ENCODE measurements at places on chromosomes 5 and 9.

DNA sequence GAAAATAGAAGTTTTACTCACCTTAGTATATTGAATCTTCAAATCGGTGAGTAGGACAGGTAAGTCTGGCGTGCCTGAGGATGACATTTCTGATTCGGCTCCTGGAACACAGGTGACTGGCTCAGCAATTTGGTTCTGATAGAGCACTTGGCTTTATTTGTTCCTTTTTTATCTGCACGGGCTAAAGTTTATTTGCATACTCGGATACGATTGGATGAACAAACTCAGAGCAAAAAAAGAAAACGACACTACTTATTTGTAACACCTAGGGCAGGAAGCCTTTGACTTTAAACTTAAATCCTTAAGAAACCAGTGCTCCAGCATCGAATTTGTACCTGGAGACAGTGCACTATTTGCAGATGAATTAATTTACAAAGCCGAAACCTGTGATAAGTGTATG lies at the start of gene ALDH1A1:
Gene ALDH1A1 (minus strand): TSS at position 140 of the 400 bp plus-strand sequence. CDS start 53 bp downstream, at position 87.
- no peak for DNase-seq

DNA sequence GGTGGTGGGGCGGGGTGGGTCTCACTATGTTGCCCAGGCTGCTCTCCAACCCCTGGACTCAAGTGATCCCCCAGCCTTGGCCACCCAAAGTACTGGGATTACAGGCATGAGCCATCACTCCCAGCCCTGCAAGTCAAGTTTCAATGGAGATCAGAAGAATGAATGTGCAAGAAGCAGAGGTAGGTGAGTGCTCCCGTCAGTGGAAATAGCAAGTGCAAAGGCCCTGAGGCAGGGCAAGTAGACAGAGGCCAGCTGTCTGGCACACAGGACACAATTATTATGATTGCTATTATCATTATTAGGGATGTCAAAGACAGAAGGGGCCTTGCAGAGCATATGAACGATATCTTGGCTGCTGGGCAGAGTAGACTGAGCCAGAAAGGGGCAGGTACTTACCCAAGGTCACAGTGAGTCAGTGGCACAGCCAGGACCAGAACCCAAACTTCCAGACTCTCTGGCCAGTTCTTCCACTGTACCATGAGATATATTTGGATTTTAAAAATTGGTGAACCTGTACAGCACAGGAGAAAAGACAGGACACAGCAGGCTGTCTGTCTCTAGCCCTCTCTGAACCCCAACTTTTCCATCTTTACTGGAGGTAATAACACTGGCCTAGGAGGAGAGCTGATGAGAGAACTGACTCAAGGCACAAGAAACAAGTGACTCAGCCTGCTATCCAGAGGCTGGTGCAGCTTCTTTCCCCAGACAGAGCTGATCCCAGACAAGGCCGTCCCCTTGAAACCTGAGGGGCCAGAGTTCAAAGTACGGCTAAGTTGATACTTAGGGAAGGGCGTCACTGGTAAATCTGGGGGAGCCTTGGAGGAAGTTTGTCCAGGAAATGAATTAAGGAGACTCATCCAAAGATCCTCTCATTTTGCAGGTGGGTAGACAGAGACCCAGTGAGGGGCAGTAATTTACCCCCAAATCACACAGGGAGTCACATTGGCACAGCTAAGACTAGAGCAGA lies 1.4 kb downstream of the HDHD3 start:
- DNase-seq: no peak

DNA sequence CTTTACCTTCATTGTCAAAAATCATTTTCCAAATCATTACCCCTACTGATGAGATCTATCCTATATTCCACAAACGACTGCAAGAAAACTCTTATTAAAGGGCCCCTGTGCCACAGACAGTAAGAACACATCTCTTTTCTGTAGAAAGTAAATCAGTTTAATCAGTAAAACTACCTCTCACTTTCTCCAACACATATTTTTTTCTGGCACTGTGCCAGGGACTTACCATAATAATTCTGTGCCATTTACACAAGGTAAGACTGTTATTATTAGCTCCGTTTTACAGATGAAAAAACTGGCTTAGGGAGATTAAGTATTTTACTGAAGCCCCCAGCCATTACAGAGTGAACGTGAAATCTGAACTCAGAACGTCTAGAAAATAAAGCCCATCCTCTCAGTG lies 587.0 kb upstream of the COX7C start:
- DNase-seq: peak; percentile 2

DNA sequence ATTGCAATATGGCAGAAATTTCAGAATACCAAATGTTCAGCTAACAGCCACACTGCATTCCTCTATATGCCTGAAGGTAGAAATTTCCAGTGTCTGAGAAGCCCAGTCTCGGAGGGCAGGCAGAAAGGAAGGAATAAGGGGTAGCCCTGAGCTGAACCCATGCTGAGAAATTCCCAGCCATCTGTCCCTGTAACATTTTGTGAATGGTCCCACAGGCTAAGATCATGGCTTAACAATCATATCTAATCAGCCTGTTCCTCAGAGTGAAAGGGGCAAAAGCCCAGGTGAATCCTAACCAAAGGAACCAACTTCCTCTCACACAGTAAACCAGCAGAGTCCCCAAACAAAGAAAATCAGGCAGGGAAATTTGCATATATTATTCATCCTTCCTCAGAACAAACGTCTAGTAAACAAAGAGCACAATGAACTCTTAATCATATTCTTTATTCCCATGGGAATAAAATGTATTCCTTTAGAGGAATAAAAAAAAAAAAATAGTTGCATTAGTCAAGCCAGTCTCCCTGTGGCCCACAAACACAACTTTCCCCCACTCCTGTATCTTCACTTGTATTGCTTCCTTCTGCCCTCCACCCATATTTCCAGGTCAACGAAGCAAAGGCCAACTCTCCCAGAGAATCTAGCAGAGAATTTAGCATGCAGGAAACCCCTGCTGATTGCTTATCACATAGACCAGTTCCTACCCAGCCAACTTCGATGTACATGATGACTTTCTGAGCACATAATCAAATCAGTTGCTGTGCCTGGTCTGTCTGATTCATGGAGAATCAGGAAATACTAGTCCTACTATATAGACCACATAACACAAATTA lies 257.6 kb downstream of the FAM114A2 start:
- no peak for DNase-seq

- DNase-seq: peak; percentile 36
Measured at GRCh38 chr5:66860199-66860975, 264.2 kb downstream of the MAST4 start.

GRCh38 chr9:41229408-41230401 lies 40.6 kb upstream of the ZNG1F start:
- DNase-seq: peak; percentile 5

DNA sequence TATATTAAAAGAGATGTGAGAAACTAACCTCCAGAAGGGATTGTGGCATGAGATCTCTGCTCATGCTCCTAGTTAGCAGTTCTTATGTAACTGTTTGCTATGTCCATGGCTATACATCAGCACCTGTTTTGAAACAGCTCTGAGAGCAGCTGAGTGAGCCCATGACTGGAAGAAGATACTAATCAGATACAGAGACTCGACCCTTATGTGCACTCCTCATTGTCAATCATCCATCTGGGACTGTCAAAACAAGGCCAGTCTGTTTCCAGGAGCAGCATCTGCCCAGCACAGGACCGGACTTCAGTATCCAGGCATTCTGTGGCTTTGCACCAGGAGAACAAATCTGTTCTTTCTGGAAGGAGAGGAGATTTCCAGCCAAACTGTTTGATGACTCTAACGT lies 77.7 kb downstream of the EFNA5 start:
- DNase-seq: peak; percentile 83

- DNase-seq: peak; percentile 74
Measured at GRCh38 chr9:131418143-131419025, 24.5 kb downstream of the PRRC2B start.

DNA sequence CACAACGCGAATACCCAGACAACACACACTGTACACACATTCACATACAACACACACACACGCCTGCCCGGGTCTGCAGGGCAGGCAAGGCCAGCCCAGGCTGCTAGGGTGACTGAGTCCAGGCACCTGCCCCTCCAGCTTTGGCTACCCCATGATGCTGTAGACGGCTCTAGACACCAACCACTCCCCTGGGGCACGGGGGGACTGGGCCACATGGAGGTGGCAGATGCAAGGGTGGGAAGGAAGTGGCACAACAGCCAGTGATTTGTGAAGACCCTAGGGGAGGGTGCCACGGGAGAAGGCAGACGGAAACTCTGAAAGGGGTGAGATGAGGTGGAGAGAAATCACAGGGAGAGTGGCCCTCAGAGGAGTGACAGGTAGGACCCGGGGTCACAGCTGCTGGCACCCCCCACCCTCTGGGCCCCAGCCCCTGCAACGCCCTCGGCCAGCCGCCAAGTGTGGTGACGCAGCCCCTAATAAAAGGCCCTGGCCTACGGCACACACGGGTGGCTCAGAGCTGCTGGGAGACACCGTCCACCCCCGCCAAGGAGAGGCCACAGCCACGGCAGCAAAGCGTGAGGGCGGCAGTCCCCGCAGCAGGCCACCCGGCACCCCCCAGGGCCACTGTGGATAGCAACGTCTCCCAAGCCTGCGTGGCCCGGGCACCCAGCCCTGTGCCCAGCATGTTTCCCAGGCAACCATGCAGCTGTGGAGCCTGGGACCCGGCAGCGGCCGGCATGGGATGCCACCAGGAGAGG lies 6.6 kb upstream of the CCDC187 start:
- peak; percentile 32 for DNase-seq

DNA sequence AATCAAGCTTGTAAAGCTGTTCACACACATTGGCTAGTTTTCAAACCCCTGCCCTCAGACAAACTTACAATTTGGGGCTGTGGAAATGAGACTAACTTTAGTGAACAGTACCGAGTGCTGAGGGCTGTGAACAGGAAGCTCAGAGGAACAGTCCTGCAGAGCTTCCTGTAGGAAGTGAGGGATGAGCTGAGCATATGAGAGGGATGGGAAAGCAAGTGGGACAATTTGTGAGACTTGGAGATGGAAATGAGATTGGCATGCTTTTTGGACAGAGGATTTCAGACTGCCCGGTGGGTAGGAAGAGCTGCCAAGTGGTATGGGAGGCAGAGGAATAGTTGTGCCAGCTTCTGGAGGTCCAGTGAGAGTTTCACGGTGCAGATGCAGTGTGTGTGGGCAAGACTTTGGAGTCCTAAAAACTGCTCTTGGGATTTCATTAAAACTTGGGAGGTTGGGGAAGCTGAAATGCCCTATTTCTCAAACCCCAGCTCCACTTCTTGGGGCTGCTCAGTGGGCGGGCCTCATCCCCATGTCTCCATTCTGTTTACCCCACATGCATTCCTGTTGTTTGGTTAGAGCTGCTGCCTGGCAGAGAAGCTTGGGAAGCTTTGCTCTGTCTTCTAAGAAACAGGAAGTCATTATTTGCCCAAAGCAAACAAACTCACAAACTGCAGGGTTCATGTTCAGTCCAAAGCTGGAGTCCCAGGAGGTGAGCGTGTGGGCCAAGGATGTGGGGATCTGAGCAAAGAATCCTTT lies 267.5 kb downstream of the ZSWIM6 start:
- DNase-seq: peak; percentile 47

- no peak for DNase-seq
Measured at GRCh38 chr5:58266402-58266801, 193.5 kb downstream of the PLK2 start.

DNA sequence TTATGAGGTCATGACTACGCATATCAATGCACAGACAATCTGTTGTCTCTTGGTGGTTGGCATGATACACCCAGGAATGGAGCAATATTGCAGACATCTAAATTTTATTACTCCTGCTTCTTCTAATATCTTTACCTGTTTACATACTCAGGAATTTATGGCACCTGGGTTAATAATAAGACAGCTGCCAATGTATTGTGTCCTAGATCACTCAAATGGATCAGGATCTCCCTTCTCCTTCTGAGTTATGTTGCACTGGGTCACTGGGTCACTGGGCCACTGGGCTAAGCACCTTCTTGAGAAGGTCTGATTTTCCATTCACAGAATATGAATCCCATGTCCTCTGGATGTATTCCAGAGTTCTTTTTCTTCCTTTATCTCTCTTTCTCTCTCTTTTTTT lies 41.8 kb downstream of the CCL28 start:
- no peak for DNase-seq

GRCh38 chr5:145283141-145283810 lies 551.9 kb downstream of the PRELID2 start:
- no peak for DNase-seq

- DNase-seq: no peak
Measured at GRCh38 chr9:36677611-36678010, 104.9 kb downstream of the MELK start.
